Epithelial cell of proximal tubule (primary cell): ENCODE measurements at places on chromosomes 3 and 15.

GRCh38 chr15:101018016-101018415, 98.9 kb downstream of the LRRK1 start:
- DNase-seq, result no peak

DNA sequence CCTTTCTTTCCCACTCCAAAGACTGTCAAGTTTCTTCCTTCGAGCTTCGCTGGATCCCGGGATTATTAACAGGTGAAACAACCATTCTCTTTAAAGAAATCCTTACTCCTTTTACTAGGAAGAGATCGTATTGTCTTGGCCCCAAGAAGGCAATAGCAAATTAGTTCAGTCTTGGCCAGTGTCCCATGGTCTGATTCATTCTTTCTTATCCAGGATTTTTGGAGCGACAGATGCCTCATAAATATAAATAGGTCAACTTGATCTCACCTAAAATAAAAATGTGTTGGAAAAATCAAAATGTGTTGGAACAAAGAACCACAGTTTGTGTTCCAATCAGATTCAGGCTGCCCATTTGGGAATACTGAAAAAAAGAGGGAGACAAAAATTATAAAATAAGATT, 140.1 kb upstream of the TMEM108 start:
- no peak for DNase-seq

DNA sequence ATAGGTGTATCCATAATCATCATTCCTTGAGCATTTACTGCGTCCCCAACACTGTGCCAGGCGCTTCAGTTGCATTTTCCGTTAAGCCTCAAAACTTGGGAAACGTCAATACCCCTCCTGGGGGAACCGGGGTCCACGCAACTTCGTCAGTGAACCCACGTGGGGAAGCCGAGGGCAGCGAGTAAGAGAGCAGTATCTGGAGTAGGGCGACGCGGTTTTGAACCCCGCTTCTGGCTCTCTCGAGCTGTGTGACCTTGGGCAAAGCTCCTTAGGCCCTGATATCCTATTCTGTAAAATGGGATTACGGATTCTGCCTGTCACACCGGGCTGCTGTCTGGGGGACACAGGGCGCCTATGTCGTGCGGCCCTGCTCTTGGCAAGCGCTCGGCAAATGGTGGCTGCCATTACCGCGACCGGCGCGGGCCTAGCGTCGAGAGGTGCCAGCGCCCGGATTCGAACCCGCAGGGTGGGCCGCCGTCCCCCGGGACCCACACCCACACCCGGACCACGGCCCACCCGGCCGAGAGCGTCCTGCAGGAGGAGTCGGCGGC, 590 bp downstream of the POLG start:
- DNase-seq, result no peak

DNA sequence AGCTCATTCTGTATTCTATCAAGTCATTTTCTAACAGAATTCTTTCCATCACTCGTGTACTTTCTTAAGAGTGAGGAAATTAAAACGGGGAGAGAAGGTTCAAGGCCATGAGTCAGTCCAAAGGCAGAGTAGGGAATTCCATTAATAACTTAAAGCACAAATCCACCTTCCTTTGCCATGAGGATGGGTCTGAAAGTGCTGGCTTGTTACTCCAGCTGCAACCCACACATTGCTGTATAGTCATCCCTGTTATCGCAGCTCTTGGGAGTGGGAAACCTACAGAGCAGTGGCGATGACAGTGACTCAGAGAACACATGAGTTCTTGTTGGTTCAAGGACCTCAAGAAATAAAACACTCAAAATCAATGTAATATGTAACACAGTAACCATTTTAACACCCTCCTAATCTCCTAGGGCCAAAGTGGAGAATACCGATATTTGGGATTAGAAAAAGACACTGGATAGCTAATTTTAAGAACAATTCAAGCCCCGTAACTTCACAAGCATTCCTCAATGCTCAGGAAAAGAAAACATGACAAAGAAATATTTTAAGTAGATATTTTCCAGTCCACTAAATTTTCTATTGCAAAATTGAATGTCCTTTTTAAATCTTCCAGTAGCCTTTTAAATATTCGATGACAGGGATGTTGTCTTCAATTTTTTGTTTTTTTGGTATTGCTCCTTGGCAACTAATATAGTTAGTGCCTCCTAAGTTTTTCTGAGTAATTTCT, 179.9 kb upstream of the THBS1 start:
- no peak for DNase-seq

GRCh38 chr15:80152896-80153876, at the start of gene FAH:
Gene FAH (plus strand): TSS chr15:80152999. CDS start chr15:80153055, 56 bp downstream.
- DNase-seq, result no peak

- DNase-seq, result no peak
These were observed 148.1 kb downstream of the ANO10 start for GRCh38 chr3:43473737-43474136.

- DNase-seq, result no peak
These were observed 73.1 kb upstream of the SLCO3A1 start for GRCh38 chr15:91780387-91780786.

DNA sequence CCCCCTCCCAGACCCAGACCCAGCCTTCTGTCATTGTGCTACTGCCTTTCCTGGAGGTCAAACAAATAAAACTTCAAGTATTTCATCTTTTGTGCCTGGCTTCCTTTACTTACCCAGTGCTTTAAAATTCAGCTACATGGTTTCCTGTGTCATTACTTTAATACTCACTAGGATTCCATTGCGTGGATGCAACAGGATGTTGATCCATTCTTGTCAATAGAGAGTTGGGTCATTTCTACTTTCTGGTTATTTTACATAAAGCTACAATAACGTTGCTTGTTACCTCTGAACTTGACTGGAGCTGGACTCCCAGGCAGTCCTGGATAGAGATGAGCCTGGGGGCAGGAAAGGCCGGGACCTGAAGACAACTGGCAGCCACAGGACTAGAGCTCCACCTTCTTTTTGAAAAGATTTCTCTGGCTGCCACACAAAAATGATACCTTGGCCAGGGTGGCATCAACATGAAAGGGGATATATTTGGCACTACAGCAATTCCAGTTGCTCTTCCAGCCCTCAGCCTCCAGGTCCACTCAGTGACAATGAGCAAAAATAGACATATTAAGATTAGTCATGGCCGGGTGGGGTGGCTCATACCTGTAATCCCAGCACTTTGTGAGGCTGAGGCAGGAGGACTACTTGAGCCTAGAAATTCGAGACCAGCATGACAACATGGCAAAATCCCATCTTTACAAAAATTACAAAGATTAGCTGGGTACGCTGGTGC, 23.3 kb upstream of the HEG1 start:
- no peak for DNase-seq

- no peak for DNase-seq
These were observed 231.2 kb downstream of the ATP8B4 start for GRCh38 chr15:49887659-49888322.

DNA sequence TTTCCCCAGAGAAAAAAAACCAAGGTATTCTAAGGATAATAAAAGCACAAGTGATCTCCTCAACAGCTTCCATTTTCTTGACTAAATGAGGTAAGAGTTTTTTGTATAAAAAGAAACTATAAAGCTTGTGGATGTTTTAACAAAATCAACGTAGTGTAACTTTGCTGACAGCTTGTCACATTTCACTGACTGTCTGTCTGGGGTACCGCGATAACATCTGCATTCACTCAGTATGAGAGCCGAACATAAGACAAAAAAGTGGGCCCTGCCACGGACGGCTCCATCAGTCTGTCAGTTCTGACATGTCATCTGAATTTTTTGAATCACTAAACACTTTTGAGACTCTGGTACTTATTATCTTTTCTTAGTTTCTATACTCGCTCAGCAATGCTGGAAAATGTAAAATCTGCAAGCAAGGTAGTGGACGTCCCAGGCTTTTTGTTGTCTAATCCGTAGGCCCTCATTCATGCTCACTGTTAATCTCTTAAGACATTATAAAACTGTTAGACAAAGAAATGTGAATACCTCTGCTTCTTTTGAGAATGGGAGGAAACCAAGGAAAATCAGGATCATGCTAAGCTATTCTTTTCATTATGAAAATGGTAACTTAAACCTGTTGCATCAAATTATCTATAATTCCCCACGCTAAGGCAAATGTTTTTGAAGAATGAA, 307.1 kb downstream of the MECOM start:
- DNase-seq, result no peak

GRCh38 chr3:32239307-32240158, 1.1 kb downstream of the CMTM8 start:
- DNase-seq, result no peak

GRCh38 chr3:71101626-71102025, 481.9 kb downstream of the FOXP1 start:
- DNase-seq, result no peak

DNA sequence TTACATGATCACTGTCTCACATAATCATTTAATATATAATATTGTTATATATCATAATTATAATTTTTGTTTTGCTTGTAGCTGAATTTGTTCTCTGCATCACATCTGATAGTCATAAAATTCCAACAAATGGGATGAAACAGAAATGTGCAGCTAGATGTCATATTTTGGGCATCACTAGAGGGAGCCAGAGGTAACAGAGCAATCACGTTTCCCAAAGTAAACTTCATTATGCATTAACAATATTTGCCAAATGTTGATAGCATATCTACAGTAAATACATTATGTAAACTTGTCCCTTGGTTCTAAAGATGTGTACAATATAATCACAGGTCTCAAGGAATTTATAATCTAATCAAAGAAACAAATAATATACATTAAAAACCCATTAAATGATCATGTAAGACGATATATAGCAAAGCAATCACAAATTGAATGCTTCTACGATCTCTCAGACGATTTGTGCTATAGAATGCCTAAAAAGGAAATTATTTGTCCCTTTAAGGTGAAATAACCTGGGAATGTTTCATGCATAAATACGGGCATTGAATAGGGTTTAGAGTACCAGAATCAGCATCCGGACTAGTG, 234.2 kb upstream of the MCTP2 start:
- no peak for DNase-seq

- no peak for DNase-seq
These were observed 26.1 kb upstream of the FGD5 start for GRCh38 chr3:14792691-14793121.

- DNase-seq, result no peak
These were observed 270.9 kb downstream of the FHIT start for GRCh38 chr3:60980342-60980692.
